HCT116 (cell line): ENCODE measurements at places on chromosomes 2 and 18. TPM values are rescaled to one million over a fixed set of nuclear protein-coding genes. Genes with fewer than 3 reads are reported as not detected.
A peak's percentile ranks its signal among the peaks of the same experiment; 100 is the strongest.

DNA sequence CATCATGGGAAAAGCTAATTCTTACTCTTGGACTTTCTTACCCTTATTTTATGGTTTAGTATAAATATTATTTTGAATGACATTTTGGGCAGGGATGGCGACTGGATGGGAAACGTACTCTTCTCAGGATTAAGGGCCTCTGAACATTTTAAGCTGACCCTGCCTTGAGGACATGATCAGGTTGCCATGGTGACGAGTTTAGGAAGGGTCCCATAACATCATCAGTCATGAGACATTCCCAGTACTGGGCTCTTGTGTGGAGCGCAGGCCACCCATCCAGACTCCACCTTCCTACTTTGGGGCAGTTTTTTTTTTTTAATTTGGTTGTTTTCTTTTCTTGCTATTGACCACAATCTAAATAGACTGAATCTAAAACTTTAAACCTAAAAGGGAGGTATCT lies 40.7 kb downstream of the KCNE4 start:
- no peaks in the 10 kb centered on the region for H3K4me1 ChIP-seq
- no peak overlapping the region for H3K4me3 ChIP-seq
- DNase-seq = no peak
- H3K27ac ChIP-seq = no peak overlapping the region

- no peak overlapping the region for H3K4me3 ChIP-seq
- H3K36me3 ChIP-seq = no peaks in the 10 kb centered on the region
- H3K27ac ChIP-seq = no peak overlapping the region
- no peaks in the 10 kb centered on the region for H3K27me3 ChIP-seq
- no peaks in the 10 kb centered on the region for H3K4me1 ChIP-seq
- no peak for DNase-seq
These were observed 118.5 kb downstream of the ANTXR1 start for GRCh38 chr2:69131452-69131851.

DNA sequence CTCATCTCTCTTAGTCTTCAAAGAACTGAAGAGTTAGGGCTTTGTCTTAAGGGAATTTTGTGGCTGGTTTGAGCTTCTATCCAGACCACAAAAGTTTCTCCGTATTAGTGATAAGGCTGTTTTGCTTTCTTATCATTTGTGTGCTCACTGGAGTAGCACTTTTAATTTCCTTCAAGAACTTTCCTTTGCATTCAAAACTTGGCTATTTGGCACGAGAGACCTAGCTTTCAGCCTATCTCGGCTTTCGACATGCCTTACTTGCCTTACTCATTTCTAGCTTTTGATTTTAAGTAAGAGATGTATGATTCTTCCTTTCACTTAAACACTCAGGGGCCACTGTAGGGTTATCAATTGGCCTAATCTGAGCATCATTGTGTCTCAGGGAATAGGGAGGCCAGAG lies 29.9 kb downstream of the HDHD2 start:
- no peaks in the 10 kb centered on the region for H3K27me3 ChIP-seq
- H3K36me3 ChIP-seq = no peaks in the 10 kb centered on the region
- no peaks in the 10 kb centered on the region for H3K4me1 ChIP-seq
- H3K4me3 ChIP-seq = no peak overlapping the region

GRCh38 chr2:22788749-22789327 lies 596.1 kb upstream of the KLHL29 start:
- no peaks in the 10 kb centered on the region for H3K36me3 ChIP-seq
- H3K4me1 ChIP-seq = no peaks in the 10 kb centered on the region
- no peak for DNase-seq
- no peak overlapping the region for H3K27ac ChIP-seq

DNA sequence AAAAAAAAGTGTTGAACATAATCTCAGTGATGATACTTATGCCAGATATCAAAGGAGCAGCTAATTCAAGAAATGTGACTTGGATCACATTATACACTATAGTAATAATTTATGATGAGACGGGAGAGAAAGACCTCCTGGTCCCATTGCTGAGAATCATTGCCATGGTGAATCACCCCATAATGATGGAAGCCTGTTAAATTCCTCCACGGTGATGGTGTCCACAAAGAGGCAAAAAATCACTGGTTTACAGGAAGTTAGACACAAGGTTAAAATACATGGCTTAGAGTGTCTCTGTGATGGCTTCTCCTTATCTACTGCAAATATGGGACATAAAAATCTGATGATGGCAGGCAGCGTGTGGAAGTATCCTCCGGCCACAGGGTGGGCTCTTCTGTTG lies 210.0 kb downstream of the CDH2 start:
- no peaks in the 10 kb centered on the region for H3K27me3 ChIP-seq
- no peaks in the 10 kb centered on the region for H3K4me1 ChIP-seq
- no peak overlapping the region for H3K27ac ChIP-seq
- no peaks in the 10 kb centered on the region for H3K36me3 ChIP-seq
- no peak for DNase-seq

TWIST2 gene
- not detected for total RNA-seq

- peak; percentile 27 for DNase-seq
- no peak overlapping the region for H3K4me3 ChIP-seq
- H3K27ac ChIP-seq = no peak overlapping the region
- no peaks in the 10 kb centered on the region for H3K36me3 ChIP-seq
These were observed 152.5 kb downstream of the CYP26B1 start for GRCh38 chr2:71995067-71995665.

TET3 gene
- 15.4 TPM for total RNA-seq

GRCh38 chr2:150478200-150478974 lies 9.1 kb downstream of the RND3 start:
- H3K27ac ChIP-seq = peak overlapping the region; percentile 3; the same call in 1 of the 2 replicates
- peaks cover 24% of the 10 kb centered on the region for H3K36me3 ChIP-seq
- H3K4me3 ChIP-seq = peak overlapping the region; percentile 42
- DNase-seq = no peak
- no peaks in the 10 kb centered on the region for H3K27me3 ChIP-seq

GRCh38 chr2:86412007-86412406 lies 29.2 kb upstream of the KDM3A start:
- no peak overlapping the region for H3K4me3 ChIP-seq
- H3K4me1 ChIP-seq = no peaks in the 10 kb centered on the region
- no peaks in the 10 kb centered on the region for H3K27me3 ChIP-seq
- no peak overlapping the region for H3K27ac ChIP-seq
- H3K36me3 ChIP-seq = no peaks in the 10 kb centered on the region

DNA sequence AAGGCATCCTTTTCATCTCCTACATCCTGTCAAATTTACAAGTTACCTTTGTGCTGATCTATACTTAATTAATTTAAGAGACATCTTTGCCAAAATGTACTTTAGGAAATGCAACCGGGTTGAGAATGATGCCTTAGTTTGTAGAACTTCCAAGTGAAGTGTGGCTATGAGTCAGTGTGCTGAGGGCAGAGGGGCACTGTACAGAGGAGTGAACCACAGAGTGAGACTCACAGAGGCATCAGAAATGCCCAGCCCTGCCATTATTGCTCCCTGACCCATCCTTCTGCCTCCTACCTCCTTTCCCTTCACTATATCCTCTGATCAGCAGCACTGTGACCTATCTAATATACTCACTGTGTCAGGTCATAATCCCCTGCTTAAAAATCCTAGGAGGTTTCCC lies 320.1 kb downstream of the LRRTM1 start:
- H3K4me1 ChIP-seq = no peaks in the 10 kb centered on the region
- no peaks in the 10 kb centered on the region for H3K36me3 ChIP-seq
- no peak overlapping the region for H3K27ac ChIP-seq
- H3K27me3 ChIP-seq = no peaks in the 10 kb centered on the region
- no peak for DNase-seq
- H3K4me3 ChIP-seq = no peak overlapping the region

CDH20 gene
- not detected for total RNA-seq

- H3K27me3 ChIP-seq = no peaks in the 10 kb centered on the region; the same call in 1 of the 2 replicates
- H3K4me1 ChIP-seq = no peaks in the 10 kb centered on the region
- no peak overlapping the region for H3K4me3 ChIP-seq
- no peak for DNase-seq
These were observed 243.8 kb downstream of the FAM210A start for GRCh38 chr18:13482618-13482945.

- no peak overlapping the region for H3K27ac ChIP-seq
- DNase-seq = no peak
- H3K4me1 ChIP-seq = no peaks in the 10 kb centered on the region
- no peak overlapping the region for H3K4me3 ChIP-seq
- peaks cover 24% of the 10 kb centered on the region for H3K27me3 ChIP-seq
- H3K36me3 ChIP-seq = no peaks in the 10 kb centered on the region
These were observed 380.5 kb upstream of the SPRED2 start for GRCh38 chr2:65812887-65813286.

DNA sequence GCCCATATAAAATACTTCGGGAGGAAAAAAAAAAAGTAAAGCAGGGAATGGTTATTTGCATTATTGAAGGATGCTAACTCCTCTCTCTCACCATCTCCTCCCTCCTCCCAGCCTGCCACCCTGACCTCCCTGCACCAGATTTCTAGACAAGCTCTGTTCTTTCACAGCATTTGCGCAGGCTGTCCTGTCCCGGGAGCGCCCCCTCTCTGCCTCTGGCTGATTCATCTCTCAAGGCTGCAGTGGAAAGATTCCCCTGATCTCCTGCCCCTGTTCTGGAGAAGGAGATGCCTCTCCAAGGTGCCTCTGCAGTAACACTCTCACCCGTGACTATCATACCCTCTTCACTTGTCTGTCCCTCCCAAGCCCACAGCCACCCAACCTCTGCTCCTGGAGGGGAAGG lies 38.5 kb downstream of the COL4A4 start:
- H3K36me3 ChIP-seq = no peaks in the 10 kb centered on the region
- DNase-seq = no peak
- no peak overlapping the region for H3K27ac ChIP-seq
- H3K27me3 ChIP-seq = no peaks in the 10 kb centered on the region
- H3K4me1 ChIP-seq = no peaks in the 10 kb centered on the region

GRCh38 chr2:185967335-185967734 lies 228.7 kb downstream of the FSIP2 start:
- H3K27me3 ChIP-seq = no peaks in the 10 kb centered on the region
- H3K4me1 ChIP-seq = no peaks in the 10 kb centered on the region
- H3K27ac ChIP-seq = no peak overlapping the region
- DNase-seq = no peak
- no peaks in the 10 kb centered on the region for H3K36me3 ChIP-seq
- no peak overlapping the region for H3K4me3 ChIP-seq

DLX1 gene
- 2.0 TPM for total RNA-seq

GRCh38 chr2:172921532-172922236 lies 154.0 kb upstream of the MAP3K20 start:
- H3K27me3 ChIP-seq = no peaks in the 10 kb centered on the region
- no peak overlapping the region for H3K27ac ChIP-seq
- no peak for DNase-seq
- no peaks in the 10 kb centered on the region for H3K36me3 ChIP-seq
- no peaks in the 10 kb centered on the region for H3K4me1 ChIP-seq

TMEFF2 gene
- not detected for total RNA-seq

- H3K36me3 ChIP-seq = no peaks in the 10 kb centered on the region
- no peak overlapping the region for H3K27ac ChIP-seq
- DNase-seq = peak; percentile 8
- H3K4me3 ChIP-seq = no peak overlapping the region
- no peaks in the 10 kb centered on the region for H3K4me1 ChIP-seq
These were observed 146.3 kb upstream of the SKOR2 start for GRCh38 chr18:47397671-47398319.

- no peaks in the 10 kb centered on the region for H3K4me1 ChIP-seq
- H3K27me3 ChIP-seq = no peaks in the 10 kb centered on the region
- H3K27ac ChIP-seq = no peak overlapping the region
- no peak overlapping the region for H3K4me3 ChIP-seq
These were observed 484.8 kb upstream of the NETO1 start for GRCh38 chr18:73352546-73352945.

DNA sequence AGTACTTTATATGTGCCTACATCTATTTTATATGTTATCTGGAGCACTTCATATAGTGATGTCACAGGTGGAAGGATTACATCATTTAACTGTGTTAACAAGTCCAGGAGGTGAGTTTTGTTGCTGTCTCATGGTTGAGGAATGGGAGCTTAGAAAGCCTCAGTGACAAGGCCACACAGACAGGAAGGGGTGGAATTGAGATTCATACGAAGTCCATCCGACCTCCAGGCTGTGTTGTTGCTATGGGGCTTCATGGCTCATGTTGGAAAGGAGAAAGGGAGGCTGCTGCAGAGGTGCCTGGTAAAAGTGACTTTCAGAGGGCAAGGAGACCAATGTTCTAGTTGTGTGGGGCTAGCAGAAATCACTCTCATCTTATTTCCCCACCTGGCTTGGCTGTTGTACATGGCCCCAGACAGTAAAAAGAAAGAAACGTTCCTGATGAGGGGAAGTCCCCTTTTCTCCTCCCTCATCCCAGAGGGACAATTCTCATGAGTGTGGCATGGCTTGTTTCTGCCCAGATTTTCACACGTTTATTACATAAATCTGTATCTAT lies 31.0 kb upstream of the GREB1 start:
- no peaks in the 10 kb centered on the region for H3K27me3 ChIP-seq
- H3K36me3 ChIP-seq = no peaks in the 10 kb centered on the region
- peaks cover 17% of the 10 kb centered on the region; the same call in 1 of the 2 replicates for H3K4me1 ChIP-seq

CHST9 gene
- total RNA-seq = not detected

PLCD4 gene
- total RNA-seq = 0.64 TPM

GRCh38 chr2:200077210-200077650 lies 121.8 kb downstream of the MAIP1 start:
- no peaks in the 10 kb centered on the region for H3K27me3 ChIP-seq
- H3K4me3 ChIP-seq = no peak overlapping the region
- H3K27ac ChIP-seq = no peak overlapping the region
- no peak for DNase-seq

DNA sequence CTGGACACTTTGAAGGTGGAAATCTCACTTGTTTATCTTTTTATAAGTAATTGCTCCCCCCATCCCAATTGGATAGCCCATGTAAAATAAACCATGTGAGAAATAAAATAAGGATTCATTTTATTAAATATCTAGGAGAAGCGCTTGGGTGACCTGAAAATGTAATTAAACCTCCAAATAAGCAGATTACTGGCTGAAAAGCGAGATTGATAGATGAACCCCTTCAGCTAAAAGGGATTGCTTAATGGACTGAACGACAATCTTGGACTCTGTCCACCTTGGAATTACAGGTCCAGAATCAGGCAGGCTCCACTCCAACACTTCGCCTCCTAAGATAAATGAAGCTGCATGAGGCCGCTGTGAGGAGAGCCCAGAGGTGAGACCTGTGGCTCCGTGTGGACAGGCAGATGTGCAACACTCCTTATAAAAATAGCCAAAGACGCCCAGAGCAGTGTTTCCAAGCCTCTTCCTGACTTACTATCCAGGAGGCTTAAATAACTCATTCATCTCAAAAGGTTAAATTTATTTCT lies 441.5 kb downstream of the MTX2 start:
- H3K36me3 ChIP-seq = no peaks in the 10 kb centered on the region
- no peak overlapping the region for H3K27ac ChIP-seq
- no peaks in the 10 kb centered on the region for H3K4me1 ChIP-seq
- DNase-seq = no peak
- peaks cover 60% of the 10 kb centered on the region for H3K27me3 ChIP-seq
- no peak overlapping the region for H3K4me3 ChIP-seq

CACNB4 gene
- total RNA-seq = 2.0 TPM

DUSP11 gene
- 22.9 TPM for total RNA-seq

- H3K27me3 ChIP-seq = no peaks in the 10 kb centered on the region
- H3K27ac ChIP-seq = no peak overlapping the region
These were observed 256.0 kb downstream of the DCDC2C start for GRCh38 chr2:3959372-3959771.

SLC4A3 gene
- total RNA-seq = 23.0 TPM
